ENCODE measurements at places on chromosomes 3 and 15.

GRCh38 chr3:124492824-124493223 is 237.4 kb upstream of the UMPS start:
- no peak for DNase-seq

- no peak for DNase-seq
These were observed 1.1 kb downstream of the MCF2L2 start for GRCh38 chr3:183427196-183427875.

DNA sequence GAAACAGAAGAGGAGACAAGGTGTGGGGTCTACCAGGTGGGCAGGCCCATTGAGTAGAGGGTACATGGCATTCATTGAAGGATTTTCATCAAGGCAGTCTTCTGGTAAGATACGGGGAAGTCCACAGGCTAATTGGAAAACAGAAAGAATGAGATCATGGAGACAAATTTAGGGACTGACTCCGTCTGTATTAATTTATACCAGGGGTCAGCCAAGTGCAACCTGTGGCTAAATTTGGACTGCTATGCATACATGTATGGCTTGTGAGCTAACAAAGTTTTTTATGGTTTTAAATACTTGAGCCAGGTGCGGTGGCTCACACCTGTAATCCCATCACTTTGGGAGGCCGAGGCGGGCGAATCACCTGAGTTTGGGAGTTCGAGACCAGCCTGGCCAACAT is 21.1 kb upstream of the SNRPN start:
- no peak for DNase-seq

GRCh38 chr3:59072681-59073080 is 22.9 kb upstream of the CFAP20DC start:
- DNase-seq: no peak

GRCh38 chr3:144775551-144775950 is 803.9 kb downstream of the DIPK2A start:
- DNase-seq: no peak

DNA sequence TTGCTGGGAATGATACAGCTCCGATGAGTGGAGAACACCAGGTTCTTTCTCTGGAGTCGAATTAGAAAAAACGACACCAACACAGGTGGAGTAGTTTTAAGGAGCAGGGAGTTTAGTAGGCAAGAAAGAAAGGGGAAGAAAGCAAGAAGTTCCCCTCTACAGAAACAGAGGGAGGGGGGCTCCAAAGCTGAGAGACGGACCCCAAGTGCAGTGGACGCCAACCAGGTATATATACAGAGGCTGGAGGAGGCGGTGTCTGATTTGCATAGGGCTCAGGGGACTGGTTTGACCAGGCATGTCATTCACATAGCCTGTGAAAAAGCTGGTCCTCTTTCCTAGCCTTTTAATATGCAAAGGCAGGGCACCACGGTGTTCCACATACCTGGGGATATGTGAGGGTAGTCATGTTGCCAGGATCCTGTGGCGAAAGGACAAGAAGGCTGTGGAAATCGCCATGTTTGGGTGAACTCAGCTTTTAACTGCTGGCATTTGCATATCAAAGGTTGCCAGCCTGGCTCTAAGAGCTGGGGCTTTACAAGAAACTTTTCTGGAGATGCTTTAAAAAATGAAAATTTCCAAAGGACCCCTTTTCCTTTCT is 887.4 kb upstream of the EPHA6 start:
- DNase-seq: no peak

DNA sequence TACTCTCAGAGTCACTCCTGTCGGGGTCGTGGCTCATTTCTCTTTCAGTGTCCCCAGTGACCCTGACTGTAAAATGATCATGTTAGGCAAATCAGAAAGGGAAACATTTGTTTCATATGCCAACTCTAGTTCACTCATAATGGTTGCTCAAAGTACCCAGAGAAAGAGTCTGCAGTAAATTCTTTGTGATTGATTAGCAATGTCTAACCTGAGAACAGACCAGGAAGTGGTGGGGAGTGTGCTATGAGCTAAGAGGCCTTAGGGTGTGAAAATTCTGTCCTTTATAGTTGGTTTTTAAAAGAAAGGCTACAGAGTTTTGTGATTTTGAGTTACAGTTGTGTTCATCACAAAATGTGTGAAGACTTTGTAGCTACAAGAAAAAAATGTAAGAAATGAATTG is 108.9 kb downstream of the EDEM1 start:
- DNase-seq: no peak

- no peak for DNase-seq
These were observed 2.5 kb downstream of the VILL start for GRCh38 chr3:37993067-37993455.
